ENCODE measurements at places on chromosomes 5 and 9.
A peak's percentile ranks its signal among the peaks of the same experiment; 100 is the strongest.

DNA sequence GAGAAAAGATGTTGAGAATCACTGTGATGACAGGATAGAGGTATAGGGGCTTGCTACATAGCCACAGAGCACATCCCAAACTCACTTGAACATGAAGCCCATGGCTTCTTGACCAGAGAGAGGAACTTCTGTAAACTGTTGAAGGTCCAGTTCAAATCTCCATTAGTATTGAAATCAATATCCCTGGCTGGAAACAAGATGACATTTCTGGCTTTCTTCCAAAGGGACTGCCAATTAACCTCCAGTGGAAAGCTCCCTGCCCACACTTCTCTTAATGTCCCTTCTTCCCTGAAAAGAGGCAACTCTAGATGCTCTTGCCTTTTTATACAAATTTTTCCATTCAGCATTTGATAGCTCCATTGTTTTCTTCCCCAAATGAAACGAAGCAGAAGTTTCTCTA is 612.1 kb downstream of the EBF1 start:
- no peaks in the 10 kb centered on the region for H3K36me3 ChIP-seq
- no peak for DNase-seq
- no peak overlapping the region for H3K27ac ChIP-seq
- H3K4me3 ChIP-seq: no peak overlapping the region
- H3K4me1 ChIP-seq: no peaks in the 10 kb centered on the region
- no peaks in the 10 kb centered on the region for H3K27me3 ChIP-seq

DNA sequence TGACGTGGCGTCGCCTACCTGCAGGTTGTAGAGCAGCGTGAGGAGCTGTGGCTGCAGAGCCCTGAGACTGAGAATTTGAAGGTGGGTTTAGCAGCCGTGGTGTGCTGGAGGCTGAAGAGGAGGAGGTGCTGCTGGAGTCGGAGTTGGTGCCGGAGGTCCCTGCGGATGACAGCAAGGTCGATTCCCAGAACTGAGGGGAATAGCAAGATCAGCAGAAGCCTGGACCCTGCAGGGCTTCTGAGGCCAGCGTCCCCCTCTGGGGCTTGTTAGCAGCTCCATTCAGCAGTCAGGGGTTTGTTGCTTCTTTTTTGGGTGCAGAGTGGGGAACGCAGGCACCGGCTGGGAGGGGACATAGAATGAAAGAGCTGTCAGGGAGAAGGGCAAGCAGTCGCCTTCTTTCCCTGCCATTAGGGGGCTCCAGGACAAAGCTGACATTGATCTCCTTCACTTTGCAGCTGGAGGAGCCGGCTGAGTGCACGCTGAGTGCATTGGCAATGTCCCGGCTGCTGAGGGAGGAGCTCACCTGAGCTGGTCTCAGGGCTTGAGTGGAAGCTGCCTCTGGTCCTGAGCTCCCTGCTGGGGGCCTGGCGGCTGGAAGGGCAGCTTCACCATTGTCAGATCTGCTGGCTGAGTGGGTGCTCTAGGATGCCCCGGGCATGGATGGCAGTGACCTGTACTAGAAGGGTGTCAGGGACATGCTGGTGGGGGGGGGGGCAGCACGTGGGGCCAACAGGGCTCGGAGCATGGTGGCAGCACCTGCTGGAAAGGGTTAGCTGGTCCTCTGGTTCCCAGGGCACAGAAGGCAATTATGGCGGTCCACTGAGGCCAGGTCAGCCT is 20.8 kb downstream of the OBP2B start:
- H3K4me1 ChIP-seq: no peaks in the 10 kb centered on the region
- H3K4me3 ChIP-seq: no peak overlapping the region
- no peak overlapping the region for H3K27ac ChIP-seq

- no peaks in the 10 kb centered on the region for H3K4me1 ChIP-seq
- no peaks in the 10 kb centered on the region for H3K36me3 ChIP-seq
- no peak overlapping the region for H3K4me3 ChIP-seq
- H3K27ac ChIP-seq: no peak overlapping the region
- no peaks in the 10 kb centered on the region for H3K27me3 ChIP-seq
These were observed 181.5 kb upstream of the PIK3R1 start for GRCh38 chr5:68033961-68034571.

GRCh38 chr9:79604921-79605562 is 33.3 kb downstream of the TLE4 start:
- DNase-seq: no peak
- peaks cover 16% of the 10 kb centered on the region for H3K36me3 ChIP-seq
- H3K4me3 ChIP-seq: no peak overlapping the region
- H3K4me1 ChIP-seq: peaks cover 2% of the 10 kb centered on the region
- no peaks in the 10 kb centered on the region for H3K27me3 ChIP-seq

- H3K27ac ChIP-seq: no peak within 1 kb of the TSS
- no peaks in the 10 kb centered on the region for H3K4me1 ChIP-seq
- H3K4me3 ChIP-seq: peak within 1 kb of the TSS; percentile 82
- no peaks in the 10 kb centered on the region for H3K36me3 ChIP-seq
- peak; percentile 84 for DNase-seq
These were observed at the start of gene CCNI2 for GRCh38 chr5:132746954-132747615. CCNI2 (plus strand) TSS chr5:132747426; CDS start chr5:132747496, 70 bp downstream.

DNA sequence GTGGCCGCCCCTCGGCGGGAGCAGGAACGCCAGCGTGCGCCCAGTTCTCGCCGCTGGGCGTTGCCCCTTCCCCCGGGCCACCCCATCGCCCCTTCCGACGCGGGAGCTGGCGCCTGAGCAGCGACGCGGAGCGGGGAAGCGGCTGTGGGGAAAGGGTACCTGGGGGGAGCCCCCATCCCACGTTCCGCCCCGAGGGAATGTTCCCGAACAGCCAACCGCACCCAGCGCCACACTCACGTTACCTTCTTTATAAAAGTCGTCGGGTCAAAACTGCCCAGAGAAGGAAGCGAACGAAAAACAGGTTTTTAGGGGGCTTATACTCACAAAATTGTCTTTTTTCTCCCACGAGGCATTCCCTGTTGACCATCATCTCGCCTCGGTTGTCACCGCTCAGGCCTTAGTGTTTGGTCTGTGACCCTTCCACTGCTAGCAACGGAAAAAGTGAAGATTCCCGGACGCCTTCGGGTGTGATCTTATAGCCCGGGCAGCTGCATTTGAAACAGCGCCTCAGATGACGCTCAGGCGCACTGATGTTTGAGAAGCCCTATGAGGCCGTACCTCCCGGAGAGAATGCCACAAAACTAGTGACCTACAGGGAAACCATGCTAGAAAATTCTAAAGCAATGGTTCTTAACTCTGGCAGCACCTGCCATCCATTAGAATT is 475 bp upstream of the GOLM1 start:
- no peaks in the 10 kb centered on the region for H3K36me3 ChIP-seq
- H3K27me3 ChIP-seq: peaks cover 3% of the 10 kb centered on the region
- no peak overlapping the region for H3K27ac ChIP-seq
- peak overlapping the region; percentile 89 for H3K4me3 ChIP-seq
- H3K4me1 ChIP-seq: no peaks in the 10 kb centered on the region

DNA sequence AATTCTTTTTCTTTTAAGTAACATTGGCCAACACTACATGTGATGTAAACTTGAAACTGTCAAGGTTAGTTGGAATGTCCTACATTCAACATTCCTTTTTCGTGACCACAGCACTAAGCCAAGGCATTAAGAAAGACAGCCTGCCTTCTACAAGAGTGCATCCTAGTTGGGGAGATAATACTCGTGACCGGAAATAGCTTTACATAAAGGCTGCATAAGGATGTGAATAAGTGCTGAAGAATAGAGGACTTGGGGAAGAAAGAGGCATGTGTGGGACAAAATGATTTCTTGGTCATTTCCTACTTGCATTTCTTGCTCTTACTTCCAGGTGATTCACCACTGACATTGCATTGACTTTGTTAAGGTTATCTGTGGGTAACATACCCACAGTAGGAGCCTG is 282.0 kb downstream of the DMRT2 start:
- no peak overlapping the region for H3K4me3 ChIP-seq
- no peaks in the 10 kb centered on the region for H3K27me3 ChIP-seq
- H3K36me3 ChIP-seq: no peaks in the 10 kb centered on the region
- H3K27ac ChIP-seq: no peak overlapping the region
- DNase-seq: no peak
- no peaks in the 10 kb centered on the region for H3K4me1 ChIP-seq

DNA sequence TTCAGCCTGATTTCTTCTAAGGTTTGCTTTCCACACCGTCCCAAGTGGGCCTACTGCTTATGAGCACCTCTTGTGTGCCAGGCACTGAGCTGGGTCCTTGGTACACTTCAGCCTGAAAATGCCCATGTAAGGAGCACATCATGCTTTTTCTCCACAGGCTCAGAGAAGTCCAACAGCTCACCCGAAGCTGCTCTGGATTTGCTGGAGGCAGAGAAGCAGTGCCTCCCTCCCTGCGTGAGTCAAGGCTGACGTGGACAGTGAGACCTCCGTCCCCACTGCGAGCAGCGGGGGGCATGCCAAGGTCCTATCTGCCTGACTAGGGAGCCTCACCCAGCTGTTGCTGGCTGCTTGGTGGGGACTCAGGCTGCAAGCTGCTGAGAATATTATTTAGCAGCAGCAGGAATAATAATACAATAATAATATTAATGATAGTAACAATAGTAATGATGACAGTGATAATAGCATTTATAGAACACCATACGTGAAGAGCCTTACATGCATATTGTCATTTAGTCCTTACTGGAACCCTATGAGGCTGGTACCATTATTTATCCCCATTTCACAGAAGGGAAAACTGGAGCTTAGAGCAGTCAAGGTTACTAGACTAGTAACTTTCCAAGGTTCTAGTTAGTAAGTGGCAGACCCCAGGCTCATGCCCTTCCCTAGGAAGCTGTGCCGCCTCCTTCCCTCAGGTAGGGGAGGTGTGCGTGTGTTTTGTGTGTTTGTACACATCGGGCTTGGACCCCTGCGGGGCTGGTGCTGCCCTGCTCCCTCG is 194.8 kb downstream of the HSPA4 start:
- H3K4me3 ChIP-seq: no peak overlapping the region
- no peaks in the 10 kb centered on the region for H3K27me3 ChIP-seq
- H3K36me3 ChIP-seq: no peaks in the 10 kb centered on the region

DNA sequence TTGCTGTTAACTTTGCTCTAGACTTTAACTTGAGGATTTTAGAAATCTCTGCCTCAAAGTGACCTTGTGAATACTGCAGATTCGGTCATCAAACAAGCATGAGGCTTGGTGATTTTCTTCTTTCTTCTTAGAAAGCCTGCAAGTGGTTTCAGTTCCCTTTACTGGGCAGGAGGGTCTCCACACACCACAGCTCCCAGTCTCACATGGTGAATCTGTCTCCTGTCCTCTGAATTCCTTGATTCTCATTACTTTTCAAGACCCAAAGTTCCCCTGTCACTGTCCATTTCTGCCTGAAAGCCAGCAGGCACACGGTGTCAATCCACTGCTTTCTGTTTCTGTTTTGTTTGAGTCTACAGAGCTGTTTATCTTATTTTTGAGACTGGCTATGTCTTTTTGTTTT is 14.1 kb downstream of the HSPB3 start:
- no peaks in the 10 kb centered on the region for H3K36me3 ChIP-seq
- DNase-seq: no peak
- no peak overlapping the region for H3K4me3 ChIP-seq
- H3K27ac ChIP-seq: no peak overlapping the region

DNA sequence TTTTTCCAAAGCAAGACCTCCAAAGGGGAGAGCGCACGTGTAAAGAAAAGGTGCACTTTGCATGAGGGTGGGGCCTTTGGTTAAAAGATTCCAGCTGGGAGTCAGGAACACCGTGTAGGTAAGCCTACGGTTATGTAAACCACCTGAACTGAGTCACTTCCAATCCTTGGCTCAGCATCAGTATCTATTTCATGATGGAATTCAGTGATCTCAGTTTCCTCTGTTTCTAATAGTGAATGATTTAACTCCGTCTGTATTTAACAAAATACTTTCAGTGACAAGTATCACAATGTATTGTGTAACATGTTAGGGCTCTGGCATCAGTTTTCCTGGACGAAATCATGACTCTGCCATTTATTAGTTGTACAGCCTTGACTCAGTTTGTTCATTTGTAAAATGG is 1.3 kb upstream of the SVEP1 start:
- H3K27ac ChIP-seq: no peak overlapping the region
- H3K36me3 ChIP-seq: no peaks in the 10 kb centered on the region
- no peak overlapping the region for H3K4me3 ChIP-seq
- no peak for DNase-seq

DNA sequence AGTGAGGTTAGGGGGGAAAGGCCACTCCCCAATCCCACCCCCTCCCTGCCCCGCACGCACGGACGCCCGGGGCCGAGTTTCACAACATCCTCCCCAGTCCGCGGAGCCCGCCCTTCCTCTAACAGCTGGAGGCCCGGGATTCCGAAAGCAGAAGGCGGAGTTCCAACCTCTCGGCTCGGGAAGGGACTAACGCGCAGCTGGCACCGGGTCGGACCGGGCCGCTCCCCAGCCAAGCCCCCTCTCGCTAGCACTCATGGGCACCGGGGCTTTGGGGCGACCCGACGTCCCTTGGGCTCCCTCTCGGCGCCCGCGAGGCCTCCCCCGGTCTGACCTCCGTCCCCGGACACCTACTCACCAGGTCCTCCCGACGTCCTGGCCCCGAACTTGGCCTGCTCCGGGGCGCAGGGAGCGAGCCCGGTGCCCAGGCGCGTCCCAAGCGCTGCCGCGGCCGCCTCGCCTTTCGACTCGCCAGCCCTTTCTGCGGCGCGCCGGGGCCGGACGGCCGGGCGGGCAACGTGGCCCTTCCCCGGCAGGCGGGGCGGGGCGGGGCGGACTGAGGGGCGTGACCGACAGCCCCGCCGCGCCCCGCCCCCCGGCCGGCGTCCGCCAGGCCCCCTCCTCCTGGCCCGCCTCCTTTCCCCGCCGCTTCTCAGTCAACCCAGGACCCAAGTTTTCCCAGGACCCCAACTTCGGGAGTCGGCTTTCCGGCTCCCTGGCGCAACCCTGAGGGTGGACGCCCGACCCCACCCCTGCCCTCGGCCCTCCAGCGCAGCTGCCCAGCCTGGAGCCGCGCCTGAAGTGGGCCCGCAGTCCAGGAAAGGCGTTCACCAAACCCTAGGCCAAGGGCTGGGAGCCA is at the start of gene MGAT1:
Gene MGAT1 (minus strand): TSS at position 482 of the 856 bp plus-strand sequence. CDS start 9,835 bp downstream, outside the sequence.
- peak; percentile 80 for DNase-seq
- H3K4me3 ChIP-seq: peak within 1 kb of the TSS; percentile 90
- no peaks in the 10 kb centered on the region for H3K27me3 ChIP-seq
- H3K36me3 ChIP-seq: peaks cover 43% of the 10 kb centered on the region
- H3K27ac ChIP-seq: no peak within 1 kb of the TSS
- peaks cover 4% of the 10 kb centered on the region for H3K4me1 ChIP-seq

GRCh38 chr9:135526089-135526729 is 5.0 kb downstream of the LCN1 start:
- no peak overlapping the region for H3K27ac ChIP-seq
- no peaks in the 10 kb centered on the region for H3K27me3 ChIP-seq
- H3K4me3 ChIP-seq: no peak overlapping the region
- DNase-seq: peak; percentile 15

DNA sequence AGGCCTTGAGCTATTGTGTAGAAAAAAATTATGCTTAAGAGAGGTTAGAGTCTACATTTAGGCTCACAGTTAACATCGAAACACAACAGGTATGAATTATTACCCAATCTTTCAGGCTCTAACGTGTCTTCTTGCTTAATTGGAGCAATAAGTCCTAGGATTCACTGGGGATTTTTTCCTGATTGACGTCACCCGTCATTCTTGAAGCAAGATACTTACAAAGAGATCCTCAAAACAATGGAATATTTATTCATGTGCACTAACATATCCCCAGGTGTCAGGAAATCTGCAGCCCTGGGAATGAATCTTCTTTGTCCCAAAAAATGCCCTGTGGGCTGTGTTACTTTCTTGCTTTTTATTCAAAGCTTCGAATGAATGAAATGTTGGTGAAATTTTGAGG is 413.5 kb downstream of the NFIB start:
- H3K27ac ChIP-seq: no peak overlapping the region
- H3K36me3 ChIP-seq: no peaks in the 10 kb centered on the region
- DNase-seq: no peak
- H3K4me1 ChIP-seq: peaks cover 3% of the 10 kb centered on the region
- no peak overlapping the region for H3K4me3 ChIP-seq
- H3K27me3 ChIP-seq: no peaks in the 10 kb centered on the region

GRCh38 chr5:116719106-116719505 is 144.5 kb upstream of the SEMA6A start:
- no peaks in the 10 kb centered on the region for H3K27me3 ChIP-seq
- peaks cover 4% of the 10 kb centered on the region for H3K36me3 ChIP-seq
- DNase-seq: no peak
- H3K4me3 ChIP-seq: no peak overlapping the region

All from H9 (cell line).